Right ventricle myocardium superior (tissue), 1 donor: ENCODE measurements at places on chromosomes 6 and 20. TPM values are rescaled to one million over a fixed set of nuclear protein-coding genes. Genes with fewer than 3 reads are reported as not detected.

Gene CYP21A2
- total RNA-seq, result not detected

- DNase-seq, result no peak
Measured at GRCh38 chr6:83273596-83273995, 80.4 kb downstream of the RWDD2A start.

GRCh38 chr6:112252571-112253497, 1.5 kb downstream of the LAMA4 start:
- DNase-seq, result no peak

DNA sequence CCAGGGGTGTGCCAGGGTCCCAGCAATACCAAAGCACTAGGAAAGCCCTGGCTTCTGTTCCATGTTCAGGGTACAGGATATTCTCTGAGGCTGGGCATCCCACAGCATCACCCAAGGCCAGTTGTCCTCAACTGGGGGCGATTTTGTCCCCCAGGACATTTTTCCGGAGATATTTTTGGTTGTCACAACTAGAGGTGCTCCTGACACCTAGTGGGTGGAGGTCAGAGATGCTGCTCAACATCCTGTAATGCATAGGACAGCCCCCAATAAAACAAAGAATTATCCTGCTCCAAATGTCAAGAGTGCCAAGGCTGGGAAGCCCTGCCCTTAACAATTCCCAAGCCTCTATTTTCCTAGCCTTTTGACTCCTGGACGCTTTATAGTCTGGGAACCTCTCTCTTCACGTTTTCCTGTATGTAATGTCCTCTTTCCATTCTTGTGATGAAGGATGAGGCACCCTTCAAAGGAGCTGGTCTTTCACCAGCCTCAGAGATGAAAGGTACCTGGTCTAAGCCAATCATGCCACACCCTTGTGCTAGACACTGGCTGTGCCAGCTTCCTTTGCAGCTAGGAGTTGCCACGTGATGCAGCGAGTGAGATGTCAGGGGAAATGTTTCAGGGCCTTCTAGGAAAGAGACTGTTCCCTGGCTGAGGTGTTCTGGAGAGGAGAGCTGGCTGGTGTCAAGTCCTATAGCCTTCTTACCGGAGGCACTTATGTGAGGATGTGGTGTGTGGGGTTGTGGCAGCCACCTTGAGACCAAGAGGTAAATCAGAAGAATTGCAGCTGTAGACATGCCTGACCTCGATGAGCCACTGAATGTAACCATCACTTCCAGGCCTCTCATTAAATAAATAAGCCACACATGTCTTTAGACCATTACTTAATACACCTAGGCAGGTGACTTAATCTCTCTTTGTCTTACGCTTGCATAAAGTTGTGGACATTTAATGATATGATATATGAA, 23.4 kb upstream of the KCNG1 start:
- no peak for DNase-seq

Gene RIMS4
- 0.13 TPM for total RNA-seq

- DNase-seq, result no peak
Measured at GRCh38 chr20:7855545-7855944, 84.7 kb downstream of the HAO1 start.

DNA sequence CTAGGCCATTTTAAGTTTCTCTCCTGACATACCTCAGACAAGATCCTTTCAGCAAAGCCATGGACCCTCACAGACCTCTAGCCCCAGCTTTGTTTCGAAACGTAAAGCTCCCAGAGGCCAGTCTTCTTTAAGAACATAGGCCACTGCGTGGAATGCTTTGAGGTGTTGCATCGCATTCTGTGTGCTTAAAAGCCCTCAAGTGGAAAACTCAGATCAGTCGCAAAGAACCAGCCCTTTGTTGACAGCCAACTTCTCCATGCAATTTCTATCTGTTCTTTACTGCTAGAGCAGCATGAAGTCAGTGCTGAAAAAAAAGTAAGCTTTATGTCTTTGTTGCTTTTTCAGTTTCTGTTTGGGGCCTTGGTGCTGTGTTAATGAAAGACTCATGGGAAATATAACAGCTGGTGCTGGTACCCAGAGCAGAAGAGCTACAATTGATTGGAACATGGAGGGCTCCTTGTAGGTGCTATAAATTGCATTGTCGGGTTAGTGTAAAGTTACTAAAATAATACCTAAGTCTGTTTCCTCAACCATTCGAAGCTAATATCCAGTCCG, 142.6 kb downstream of the MAP3K7 start:
- DNase-seq, result no peak

DNA sequence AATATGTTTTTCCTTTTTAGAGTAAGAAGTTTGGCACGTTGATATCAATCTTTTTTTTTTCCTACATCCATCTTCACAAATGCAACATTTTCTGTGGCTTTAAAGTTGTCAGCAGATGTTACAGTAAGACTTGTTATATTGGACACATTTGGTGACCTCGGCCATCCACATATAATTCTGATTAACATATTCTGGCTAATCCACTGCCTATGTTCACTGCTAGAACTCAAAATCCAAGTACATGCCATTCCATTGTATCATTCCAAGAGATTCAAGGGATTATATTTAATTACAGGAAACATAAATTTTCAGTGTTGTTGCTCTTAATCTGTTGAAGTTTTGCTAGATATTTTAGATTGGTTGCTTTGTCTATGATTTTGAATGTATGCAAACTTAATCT, 367.6 kb downstream of the TENT5A start:
- no peak for DNase-seq

DNA sequence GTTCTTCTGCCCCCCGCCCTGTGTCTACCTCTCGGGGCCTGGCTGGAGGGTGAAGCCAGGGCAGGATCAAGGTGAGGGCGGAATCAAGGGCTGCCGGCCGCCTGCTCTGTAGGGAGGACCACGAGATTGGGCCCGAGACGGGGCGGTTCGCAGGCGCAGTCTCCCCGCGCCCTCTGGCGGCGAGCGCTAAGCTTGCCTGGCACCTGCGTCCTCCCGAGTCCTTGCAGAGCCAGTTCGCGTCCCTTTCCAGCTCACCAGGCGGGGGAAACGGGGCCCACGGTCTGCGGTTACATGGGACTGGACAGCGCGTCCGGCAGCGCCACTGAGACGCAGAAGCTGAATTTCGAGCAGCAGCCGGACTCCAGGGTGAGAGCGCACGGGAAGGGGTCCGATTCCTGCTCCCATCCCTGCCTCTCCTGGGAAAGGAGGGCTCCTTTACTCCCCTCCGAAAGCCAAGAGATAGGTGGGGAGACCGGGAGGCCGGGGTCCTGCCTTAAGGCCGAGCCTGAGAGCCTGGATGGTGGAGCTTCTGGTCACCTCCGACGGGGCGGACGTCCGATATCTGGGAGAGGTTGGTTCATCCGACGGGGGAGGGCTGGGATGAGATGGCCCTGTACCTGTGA, 3.6 kb upstream of the MATN4 start:
- DNase-seq, result peak; percentile 68

- DNase-seq, result peak; percentile 83
Measured at GRCh38 chr6:149484733-149485700, at the start of gene ZC3H12D. Gene ZC3H12D, minus strand, starts transcription at chr6:149485014. Its CDS starts 10,471 bp downstream, at chr6:149474543.

Gene NOX3
- total RNA-seq, result not detected

Gene PTCRA
- total RNA-seq, result not detected

GRCh38 chr6:129890164-129890563, 29.0 kb upstream of the TMEM244 start:
- no peak for DNase-seq

DNA sequence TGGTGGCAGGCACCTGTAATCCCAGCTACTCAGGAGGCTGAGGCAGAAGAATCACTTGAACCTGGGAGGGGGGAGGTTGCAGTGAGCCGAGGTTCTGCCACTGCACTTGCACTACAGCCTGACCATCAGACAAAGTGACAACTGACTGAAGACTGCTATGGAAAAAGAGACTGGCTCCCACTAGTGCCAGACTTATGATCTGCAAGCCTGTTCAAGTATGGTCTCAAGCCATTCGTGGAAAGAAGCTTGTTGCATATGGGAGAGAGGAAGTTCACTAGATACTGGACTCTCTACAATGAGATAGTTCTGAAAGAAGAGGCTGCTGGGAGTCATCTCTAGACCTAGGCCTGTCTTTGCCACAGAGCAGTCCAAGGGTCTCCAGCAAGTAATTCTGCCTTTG, 26.7 kb downstream of the MDN1 start:
- no peak for DNase-seq

Gene OR2J3
- total RNA-seq, result not detected

- no peak for DNase-seq
Measured at GRCh38 chr6:46756469-46757213, 9.9 kb downstream of the ANKRD66 start.

Gene MCHR2
- not detected for total RNA-seq

GRCh38 chr20:1905693-1906092, 10.5 kb downstream of the SIRPA start:
- no peak for DNase-seq

DNA sequence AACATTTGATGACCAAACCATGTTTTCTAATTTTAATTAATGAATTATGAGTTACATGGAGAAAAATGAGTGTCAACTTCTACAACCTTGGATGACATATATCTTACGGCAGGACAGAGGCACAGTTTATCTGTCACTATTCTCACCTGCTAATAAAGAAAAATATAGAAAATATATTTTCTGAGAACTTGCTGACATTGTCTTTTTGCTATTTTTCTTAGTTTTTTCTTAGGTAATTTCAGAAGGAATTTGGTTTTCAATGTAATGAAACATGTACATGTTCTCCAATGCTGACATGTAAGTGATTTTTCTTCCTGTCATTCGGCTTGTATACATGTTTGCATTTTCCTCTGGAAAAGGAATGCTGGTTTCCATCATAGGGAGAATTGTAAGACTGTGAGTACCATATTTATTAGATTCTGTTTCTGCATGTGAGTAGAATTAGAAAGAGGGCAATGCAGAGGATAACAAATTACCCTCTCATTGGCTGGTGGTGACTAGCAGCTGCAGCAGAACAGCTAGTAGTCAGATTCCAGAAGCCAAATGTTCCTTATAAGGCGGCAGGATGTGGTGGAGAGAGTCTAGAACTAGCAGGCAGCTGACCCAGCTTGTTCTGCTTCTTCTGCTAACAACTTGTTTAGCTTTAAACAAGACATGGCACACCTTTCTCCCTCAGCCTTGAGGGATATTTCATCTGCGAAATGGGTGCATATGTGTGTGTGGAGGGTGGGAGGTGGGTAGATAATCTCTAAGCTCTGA, 132.8 kb upstream of the SPACA1 start:
- no peak for DNase-seq

DNA sequence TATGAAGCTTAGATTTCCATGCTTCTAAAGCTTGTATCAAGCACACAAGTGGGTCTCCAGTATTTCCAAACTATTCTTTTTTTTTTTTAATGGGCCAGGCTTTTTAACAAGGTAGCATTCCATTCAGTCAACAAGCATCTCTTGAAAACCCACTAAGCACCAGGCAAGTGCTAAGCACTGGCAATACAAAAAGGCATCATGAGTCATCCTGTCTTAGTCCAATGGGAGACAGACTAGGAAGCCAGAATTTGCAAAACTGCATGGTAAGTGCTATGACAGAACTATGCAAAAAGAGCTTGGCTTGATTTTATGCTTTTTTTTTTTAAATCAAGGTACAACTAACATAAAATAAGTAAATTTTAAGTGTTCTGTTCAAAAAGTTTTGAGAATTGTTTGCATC, 109.3 kb upstream of the DST start:
- DNase-seq, result no peak

- DNase-seq, result no peak
Measured at GRCh38 chr6:156794546-156795354, 17.6 kb downstream of the ARID1B start.

Gene EYA2
- 0.65 TPM for total RNA-seq

DNA sequence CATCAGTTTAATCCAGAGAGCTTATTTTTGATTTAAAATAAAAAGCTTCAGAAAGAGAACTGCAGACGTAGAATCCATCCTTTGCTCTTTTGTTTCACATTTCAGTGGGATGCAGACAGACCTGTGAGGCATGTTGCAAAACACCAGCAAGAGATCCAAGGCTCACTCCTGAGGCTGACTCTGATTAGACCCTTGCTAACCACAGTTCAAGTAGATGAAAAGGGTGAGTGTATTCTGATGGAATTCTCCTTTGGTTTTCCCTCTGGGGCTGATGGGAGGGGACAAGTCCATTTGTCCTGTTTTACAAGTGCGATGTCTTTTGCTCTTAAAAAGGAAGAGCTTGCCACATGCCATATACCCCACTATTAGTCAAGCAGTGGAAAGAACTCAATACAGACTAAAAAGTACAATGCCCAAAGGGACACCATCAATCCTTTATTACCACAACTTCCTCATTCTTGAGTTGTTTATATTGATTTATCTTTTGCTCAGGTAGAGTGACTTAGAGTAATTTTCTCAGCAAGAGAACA, 772.7 kb downstream of the MAFB start:
- no peak for DNase-seq

GRCh38 chr6:24480705-24481104, 8.7 kb downstream of the GPLD1 start:
- DNase-seq, result no peak

DNA sequence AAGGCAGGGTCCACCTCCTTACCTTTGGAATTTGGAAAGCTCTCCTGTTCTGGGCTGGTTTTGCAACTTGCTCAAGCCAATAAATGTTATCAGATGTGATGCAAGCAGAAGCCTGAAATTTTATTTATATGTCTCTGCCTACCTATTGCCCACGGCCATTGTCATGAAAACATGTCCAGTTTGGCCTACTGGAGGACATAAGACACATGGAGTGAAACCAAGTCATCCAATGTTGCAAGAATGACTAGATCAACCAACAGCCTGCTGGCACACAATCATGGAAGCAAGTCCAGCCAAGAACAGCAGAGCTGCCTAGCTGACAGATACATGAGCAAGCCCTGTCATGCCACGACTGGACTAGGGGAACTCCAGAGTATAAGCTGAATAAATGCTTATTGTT, 56.7 kb upstream of the IRAK1BP1 start:
- no peak for DNase-seq

DNA sequence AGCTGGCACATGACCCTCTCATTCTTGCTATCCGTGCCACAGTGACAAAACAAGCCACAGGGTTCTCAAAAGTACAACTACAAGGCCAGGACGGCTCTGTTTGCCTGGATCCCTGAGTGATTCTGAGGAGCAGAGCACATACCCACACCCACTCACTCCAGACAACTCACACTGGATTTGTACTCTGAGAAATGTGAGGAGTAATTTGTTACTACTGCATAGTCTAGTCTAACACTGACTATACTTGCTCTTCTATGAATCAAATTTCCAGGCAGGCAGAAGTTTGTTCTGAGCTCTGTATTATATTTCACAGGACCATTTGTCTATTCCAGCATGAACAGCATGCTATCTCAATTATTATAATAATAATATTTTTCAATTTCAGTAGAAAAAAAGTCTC, 26.7 kb upstream of the SPTLC3 start:
- no peak for DNase-seq

Gene SLC17A4
- total RNA-seq, result not detected

DNA sequence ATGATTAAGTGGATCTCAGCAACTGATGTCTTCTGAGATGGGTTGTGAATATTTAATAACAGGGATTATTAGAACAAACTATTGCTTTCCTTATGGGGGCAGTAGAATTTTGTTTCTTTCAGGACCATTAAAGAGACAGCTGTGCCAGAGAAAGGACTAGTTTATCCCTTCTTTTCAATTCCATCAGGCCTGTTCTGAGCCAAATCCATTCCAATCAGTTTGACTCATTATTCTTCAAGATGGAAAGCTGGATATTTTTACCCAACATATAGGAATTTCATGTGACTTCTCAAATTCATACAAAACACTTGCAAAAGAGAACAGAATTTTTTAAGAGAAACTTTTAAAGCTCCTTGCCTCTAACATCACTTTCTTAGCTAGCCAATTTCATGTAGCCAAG, 722.0 kb upstream of the FLRT3 start:
- DNase-seq, result no peak

GRCh38 chr20:38649275-38649891, 47.8 kb downstream of the ARHGAP40 start:
- no peak for DNase-seq
